ENCODE measurements at places on chromosomes 6 and 20.

- no peak for DNase-seq
These were observed 29.0 kb upstream of the BCLAF1 start for GRCh38 chr6:136318676-136319075.

- peak; percentile 18 for DNase-seq
These were observed 25.0 kb upstream of the NELFCD start for GRCh38 chr20:58956078-58956477.

GRCh38 chr6:51299621-51300380, 481.1 kb downstream of the TFAP2B start:
- no peak for DNase-seq

- DNase-seq: no peak
These were observed 33.6 kb upstream of the HSF2 start for GRCh38 chr6:122365775-122366403.

DNA sequence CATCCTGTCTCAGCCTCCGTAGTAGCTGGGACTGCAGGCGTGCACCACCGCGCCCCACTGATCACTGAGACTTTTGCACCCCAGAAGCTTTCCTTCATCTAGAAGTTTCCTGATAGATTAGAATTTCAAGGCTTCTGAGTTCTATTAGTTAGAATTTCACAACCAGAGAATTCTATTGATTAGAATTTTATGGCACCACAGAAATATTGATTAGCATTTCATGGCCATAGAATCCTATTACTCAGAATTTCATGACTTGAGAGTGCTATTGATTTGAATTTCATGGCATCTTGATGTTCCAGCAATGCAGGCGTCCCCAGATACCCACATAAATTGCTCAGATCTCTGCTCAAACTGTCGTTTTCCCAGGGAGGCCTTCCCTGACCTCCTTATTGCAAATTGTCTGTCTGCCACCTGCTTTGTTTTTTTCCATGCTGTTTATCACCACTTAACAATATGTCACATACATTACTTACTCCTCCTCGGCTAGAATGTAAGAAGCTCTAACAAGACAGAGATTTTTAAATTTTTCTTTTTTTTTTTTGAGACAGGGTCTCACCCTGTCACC, 16.9 kb upstream of the CBFA2T2 start:
- no peak for DNase-seq

- no peak for DNase-seq
These were observed 246.9 kb downstream of the SOX4 start for GRCh38 chr6:21840428-21840827.

DNA sequence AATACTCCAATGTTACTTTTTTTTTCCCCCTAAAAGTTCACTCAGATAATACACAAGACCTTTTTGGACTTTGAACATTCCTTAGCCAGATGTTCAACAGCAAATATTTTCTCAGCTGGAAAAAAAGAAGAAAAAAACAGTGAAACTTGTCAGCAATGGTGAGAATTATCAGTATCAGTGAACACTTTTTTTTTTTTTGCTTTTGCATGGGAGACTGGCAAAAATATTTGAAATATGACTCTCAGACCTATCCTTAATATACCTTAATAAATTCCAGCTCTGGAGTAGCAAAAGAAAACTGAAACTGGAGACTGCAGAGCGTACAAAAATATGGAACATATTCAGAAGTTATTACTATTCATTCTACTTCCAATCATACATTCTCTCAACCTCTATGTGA, 92.3 kb downstream of the RFPL4B start:
- no peak for DNase-seq

- no peak for DNase-seq
These were observed 108.6 kb downstream of the CDYL start for GRCh38 chr6:4884646-4885340.

- no peak for DNase-seq
These were observed 257.1 kb upstream of the TAB2 start for GRCh38 chr6:149060300-149060984.

DNA sequence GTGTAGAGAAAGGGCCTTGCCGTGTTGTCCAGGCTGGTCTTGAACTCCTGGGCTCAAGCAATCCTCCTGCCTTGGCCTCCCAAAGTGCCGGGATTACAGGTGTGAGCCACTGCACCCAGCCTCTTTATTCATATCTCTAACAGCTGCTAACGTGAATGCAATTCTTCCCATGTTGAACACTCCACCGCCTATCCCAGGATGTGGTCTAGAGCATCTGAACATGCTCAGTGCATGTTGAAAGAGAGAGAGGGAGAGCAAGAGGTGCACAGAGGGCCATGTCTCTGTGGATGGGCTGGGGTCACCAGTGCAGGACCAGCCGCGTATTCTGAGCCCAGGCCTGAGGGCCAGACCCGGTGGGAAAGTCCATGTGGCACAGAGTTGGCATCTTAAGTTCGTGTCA, 12.8 kb downstream of the TUBB2A start:
- no peak for DNase-seq

GRCh38 chr6:163775313-163775712, 360.8 kb downstream of the QKI start:
- no peak for DNase-seq

GRCh38 chr20:33480048-33480447, 9.8 kb upstream of the CBFA2T2 start:
- DNase-seq: no peak

- no peak for DNase-seq
These were observed 167.2 kb downstream of the TFAP2C start for GRCh38 chr20:56796345-56796744.

Data from HT-29 (cell line).